Activated effector memory CD4-positive, alpha-beta T cell treated with Interleukin-2 at 50 U/mL for 16 hours (primary cell): ENCODE measurements at places on chromosomes 12 and 14.

DNA sequence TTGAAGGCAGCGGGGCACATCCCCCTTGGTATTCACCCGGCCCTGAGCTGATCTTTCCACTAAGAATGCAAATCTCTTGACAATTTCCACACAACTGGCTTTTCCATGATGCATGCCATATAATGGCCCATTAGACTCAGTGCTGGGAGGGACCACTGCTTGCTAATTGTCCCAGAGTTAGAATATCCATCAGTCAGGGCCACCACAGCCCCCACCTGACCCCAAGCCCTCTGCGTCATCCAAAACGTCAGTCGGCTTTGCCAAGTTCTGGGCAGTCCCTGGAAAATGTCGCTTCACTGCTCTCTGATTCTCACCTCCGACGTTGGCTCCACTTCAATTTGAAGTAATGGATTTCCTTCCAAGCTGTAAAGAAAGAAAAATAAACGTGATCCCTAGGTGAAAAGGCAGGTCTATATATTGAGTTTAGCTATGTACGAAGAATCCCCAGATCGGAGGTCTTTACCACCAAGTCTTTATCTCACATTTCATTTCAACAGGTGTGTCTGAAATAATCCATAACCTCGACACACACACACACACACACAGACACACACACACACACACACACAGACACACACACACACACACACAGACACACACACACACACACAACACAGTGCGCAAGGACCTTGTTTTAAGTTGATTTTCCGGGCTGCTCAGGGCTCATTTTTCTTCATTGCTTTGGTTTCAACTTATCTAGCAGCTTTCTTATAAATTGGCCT is 165.5 kb upstream of the NOS1 start:
- DNase-seq: no peak

GRCh38 chr12:15547691-15548090 is 225.4 kb downstream of the PTPRO start:
- DNase-seq: no peak

- no peak for DNase-seq
These were observed 72.4 kb downstream of the IQSEC3 start for GRCh38 chr12:138898-139534.

DNA sequence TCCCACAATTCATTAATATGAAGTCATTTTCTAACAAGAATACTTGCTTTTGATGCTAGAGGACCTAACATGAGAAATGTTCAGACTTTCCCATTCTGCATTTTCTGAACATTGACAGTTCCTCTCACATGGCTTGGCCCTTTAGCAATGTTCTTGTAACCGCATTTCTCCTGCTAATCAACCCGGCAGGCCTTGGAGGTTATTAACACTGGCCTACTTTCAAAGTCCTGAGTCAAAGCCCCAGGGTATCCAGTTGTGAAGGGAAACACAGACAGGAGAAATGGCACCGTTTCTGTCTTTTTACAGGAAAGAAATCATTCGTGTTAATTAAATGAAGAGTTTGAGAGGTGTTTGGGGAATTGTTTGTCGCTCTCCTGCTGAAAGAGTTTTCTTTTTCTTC is 446.5 kb upstream of the MIS18BP1 start:
- no peak for DNase-seq

DNA sequence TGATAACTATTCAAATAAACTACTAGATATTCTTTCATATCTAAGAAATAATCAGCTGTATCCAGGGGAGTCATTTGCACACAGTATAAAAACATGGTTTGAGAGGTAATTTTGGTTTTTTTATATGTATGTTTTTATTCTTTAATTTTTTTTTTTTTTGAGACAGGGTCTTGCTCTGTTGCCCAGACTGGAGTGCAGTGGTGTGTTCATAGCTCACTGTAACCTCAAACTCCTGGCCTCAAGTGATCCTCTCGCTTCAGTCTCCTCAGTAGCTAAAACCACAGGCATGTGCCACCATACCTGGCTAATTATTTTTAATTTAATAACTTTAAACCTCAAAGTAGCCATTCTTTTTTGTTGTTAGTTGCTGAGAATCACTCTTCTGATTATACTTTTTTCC is 1.8 kb downstream of the PRORP start:
- no peak for DNase-seq
